ENCODE measurements at places on chromosomes 13 and 19. TPM values are rescaled to one million over a fixed set of nuclear protein-coding genes. Genes with fewer than 3 reads are reported as not detected.

The SPINT2 gene
- total RNA-seq, result 368 TPM

The CEACAM4 gene
- total RNA-seq, result not detected

The LILRB2 gene
- total RNA-seq, result 0.05 TPM

The FPR2 gene
- not detected for total RNA-seq

The SYNGR4 gene
- total RNA-seq, result 4.6 TPM

The ATP7B gene
- 1.9 TPM for total RNA-seq

The ERICH4 gene
- total RNA-seq, result not detected

The LIM2 gene
- not detected for total RNA-seq

The DCT gene
- total RNA-seq, result not detected

The PRKCG gene
- total RNA-seq, result 6.9 TPM

The TMEM59L gene
- total RNA-seq, result 7.2 TPM

The VSTM2B gene
- not detected for total RNA-seq

The MED16 gene
- 11.6 TPM for total RNA-seq

The ATP4B gene
- not detected for total RNA-seq

The FOXO1 gene
- total RNA-seq, result 8.4 TPM

The ZNF418 gene
- total RNA-seq, result 1.5 TPM

All from A549 treated with Mapracorat at 1 μM for 4 hours (cell line).